ENCODE measurements at places on chromosomes 4 and X. TPM values are rescaled to one million over a fixed set of nuclear protein-coding genes. Genes with fewer than 3 reads are reported as not detected.

GRCh38 chr4:77669946-77670590 is 64.4 kb downstream of the CXCL13 start:
- DNase-seq = no peak

GRCh38 chr4:93834249-93835066 is 5.9 kb downstream of the ATOH1 start:
- DNase-seq = no peak

DNA sequence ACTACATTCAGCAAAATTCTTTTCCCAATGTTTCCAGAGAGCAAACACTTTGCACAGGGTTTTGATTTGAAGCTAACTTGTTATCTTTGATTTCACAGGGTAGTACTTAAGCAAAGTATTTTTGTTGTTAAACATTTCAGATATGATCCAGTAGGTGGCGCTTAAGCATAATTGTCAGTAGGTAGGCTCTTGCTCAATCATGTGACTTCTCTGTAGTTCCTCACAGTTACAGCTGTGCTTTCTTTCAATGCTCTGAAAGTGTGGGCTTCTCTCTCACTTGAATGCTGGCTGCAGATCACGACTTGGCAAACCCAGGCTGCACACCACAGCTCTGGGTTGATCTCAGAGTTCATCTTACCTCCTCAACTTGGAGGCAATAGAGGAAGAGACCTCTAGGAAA is 1016.5 kb downstream of the SH3BGRL start:
- peak; percentile 0 for DNase-seq

GRCh38 chr4:140372751-140373327 is 607 bp upstream of the SCOC start:
- peak; percentile 13 for DNase-seq

DNA sequence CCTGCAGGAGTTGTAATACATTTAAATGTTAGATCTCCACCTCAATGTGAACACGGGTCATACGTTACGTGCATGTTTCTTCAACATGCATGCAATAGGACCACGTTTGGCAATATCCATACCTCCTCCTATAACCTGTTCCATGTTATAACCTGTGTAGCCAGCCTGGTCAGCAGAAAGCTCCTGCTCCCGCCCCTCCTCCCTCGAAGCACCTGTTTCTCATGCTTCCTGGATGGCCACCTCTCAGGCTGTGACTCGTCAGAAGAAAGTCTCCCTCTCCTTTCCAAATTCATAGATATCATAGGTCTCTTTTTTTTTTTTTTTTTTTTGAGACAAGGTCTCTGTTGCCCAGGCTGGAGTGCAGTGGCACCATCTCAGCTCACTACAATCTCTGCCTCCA is 96.5 kb downstream of the HMX1 start:
- no peak for DNase-seq

DNA sequence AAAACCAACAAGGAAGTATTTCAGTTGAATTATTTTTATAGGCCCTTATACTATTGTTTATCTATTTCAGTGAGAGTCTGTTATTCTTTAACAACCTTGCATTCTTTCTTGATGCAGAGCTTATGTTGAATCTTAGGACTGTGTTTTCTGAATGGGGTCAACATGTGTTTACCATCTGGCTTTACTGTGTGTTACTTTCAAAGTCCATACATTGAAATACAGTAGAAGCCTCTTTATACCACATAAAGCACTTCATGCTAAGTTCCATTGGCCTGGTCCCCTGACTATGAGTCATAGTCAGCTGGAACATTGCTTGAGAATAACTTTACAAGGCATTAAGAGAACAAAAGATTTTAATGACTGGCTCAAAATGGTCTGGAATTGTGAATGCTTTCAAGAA is 152.6 kb downstream of the GASK1B start:
- DNase-seq = peak; percentile 96

PABPC1L2B gene
- total RNA-seq = not detected

SSX4B gene
- total RNA-seq = not detected

ARHGAP24 gene
- total RNA-seq = 24.0 TPM
